ENCODE measurements at places on chromosomes 2 and 18. TPM values are rescaled to one million over a fixed set of nuclear protein-coding genes. Genes with fewer than 3 reads are reported as not detected.

DNA sequence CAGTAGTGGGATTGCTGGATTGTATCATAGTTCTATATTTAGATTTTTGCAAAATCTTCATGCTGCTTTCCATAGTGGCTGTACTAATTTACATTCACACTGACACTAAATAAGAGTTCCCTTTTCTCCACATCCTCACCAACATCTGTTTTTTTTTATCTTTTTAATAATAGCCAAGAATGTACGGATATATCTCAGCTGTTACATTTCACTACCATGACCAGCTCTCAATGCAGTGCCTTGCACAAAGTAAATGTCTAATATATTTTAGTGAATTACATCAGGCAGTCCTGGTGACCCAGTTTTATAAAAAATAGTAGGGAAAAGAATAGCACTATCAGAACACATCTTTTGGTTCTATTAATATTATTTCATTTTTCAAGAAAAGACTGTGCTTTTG is 161.8 kb downstream of the LNPK start:
- H3K36me3 ChIP-seq = no peaks in the 10 kb centered on the region
- H3K4me3 ChIP-seq = no peak overlapping the region
- H3K27ac ChIP-seq = no peak overlapping the region
- DNase-seq = no peak

DNA sequence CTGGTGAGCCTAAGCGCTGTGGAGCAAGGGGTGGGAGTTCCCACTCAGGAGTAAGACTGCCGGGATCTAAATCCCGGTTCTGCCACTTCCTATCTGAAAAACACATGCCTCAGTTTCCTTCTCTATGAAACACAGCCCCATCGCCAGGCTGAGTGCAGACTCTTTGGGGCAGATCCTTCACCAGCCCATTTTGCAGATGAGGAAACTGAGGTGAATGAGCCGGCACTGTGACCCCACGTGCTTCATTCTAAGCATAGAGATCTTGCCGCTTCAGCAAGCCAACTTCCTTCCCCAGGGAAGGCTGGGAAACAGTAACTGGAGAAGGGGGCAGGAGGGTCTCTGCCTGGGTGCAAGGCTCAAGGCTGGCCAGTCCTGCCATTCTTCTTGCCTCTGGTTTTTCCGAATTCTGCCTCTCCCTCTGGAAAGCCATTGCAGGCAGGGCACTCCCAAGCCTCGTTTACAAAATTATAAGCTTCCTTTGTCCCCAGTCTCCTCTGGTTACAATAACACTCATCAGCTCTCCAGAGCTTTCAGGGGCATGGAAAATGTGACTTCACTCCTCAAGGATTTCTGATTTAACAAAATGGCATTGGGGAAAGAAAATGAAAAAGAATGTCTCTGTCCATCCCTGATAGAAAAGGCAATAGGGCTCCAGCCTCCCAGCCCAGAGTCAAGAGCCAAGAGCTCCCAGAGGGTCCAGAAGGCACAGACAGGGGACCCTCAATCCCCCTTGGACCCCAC is 249.2 kb downstream of the TNS1 start:
- H3K36me3 ChIP-seq = no peaks in the 10 kb centered on the region
- H3K4me1 ChIP-seq = peaks cover 6% of the 10 kb centered on the region
- H3K27me3 ChIP-seq = peaks cover 10% of the 10 kb centered on the region
- H3K4me3 ChIP-seq = no peak overlapping the region

The POTEJ gene
- not detected for total RNA-seq

The HOXD12 gene
- total RNA-seq = not detected
